ENCODE measurements at places on chromosomes 13 and 19.

GRCh38 chr13:95644601-95645052 lies at the start of gene DZIP1:
TSS of gene DZIP1 (minus strand) at chr13:95644706. CDS start at chr13:95642029, 2,677 bp downstream.
- peak; percentile 75 for DNase-seq

DNA sequence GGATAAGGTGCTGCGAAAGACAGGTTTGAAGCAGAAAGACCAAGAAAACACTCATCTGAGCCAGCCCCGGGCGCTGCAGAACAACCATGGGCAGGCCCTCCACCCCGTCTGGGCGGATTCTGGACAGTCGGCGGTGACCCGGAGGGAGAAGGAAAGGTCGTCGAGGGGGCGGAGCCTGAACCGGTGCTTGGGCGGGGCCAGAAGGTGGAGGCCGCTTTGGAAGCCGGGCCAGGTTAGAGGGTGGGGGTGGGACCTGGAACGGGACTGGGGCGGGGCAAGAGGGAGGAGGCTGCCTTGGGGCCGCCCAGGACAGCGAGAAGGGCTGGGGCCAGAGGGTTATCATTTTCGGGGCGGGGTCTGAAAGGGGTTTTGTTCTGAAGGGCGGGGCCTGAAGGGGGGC lies 5.0 kb upstream of the ZNF765 start:
- DNase-seq: no peak

DNA sequence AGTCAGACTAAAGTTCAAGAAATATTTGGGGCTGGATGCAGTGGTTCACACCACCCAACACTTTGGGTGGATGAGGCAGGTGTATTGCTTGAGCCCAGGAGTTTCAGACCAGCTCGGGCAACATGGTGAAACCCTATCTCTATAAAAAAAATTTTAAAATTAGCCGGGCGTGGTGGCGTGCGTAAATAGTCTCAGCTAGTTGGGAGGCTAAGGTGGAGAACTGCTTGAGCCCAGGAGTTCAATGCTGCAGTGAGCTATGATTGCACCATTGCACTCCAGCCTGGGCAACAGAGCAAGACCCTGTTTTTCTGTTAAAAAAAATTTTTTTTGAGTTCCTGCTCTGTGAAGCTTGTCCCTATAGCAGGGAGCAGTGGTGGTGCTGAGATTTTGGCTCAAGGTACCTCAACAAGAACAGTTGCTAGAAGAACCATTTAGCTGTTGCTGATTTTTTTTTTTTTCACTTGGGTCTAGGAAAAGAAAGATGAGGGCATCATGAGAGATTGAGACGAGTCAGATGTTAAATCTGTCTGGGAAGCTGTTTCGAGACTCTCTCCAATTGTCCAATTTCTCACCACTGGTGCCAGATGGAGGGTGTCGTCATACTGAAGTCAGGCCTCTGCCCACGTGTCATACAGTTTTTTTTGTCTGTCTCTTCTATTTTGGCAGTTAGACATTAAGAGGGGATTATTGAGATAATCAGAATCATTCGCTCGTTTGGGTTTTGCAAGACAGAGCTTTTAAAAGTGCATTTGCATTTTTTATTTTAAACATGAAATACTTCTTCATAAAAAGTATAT lies 3.7 kb downstream of the SLC25A42 start:
- DNase-seq: no peak

DNA sequence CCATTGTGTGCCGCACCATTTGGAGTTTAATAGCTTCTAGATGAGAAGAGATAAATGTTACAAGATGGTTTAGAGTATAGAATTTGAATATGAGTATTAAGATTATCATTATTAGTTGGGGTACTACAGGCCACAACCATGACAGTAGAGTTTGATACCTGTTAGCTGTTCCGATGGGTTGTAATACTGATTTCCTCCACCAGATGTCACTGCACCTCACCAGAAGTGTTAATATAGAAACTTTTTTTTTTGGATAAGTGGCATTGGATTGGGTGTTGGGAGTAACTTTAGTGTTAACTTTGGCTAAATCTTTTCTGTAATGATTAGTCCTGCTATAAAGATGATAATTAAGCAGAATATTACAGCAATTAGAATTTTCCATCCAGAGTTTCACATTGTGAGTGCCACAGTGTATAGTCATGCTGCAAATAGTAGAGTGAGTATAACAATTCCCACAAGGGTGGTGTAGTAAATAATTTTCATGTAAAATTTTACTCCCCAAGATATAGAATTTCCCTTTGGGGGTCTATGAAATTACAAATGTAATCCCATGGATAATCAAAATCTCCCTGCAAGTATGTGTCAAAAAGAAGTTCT lies 56.3 kb downstream of the PSG3 start:
- DNase-seq: no peak

DNA sequence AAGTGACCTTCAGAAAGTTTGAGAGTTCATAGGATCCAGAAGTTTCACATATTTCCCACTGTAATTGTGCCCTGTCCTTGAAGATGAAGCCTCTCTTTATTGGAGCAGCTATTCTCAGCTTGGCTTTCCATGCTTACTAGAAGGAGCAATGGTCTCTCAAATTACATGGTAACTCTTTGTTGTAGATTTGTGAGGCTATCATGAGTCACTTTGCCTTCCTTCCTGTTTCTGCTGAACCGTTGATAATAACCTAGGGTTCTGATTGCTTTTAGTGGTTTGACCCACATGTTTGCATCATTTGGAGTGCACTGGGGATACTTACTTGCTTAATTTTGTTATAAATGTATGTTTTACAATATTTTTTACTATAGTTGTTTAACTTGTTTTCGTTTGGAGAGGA lies 772.9 kb upstream of the SLITRK6 start:
- DNase-seq: no peak

DNA sequence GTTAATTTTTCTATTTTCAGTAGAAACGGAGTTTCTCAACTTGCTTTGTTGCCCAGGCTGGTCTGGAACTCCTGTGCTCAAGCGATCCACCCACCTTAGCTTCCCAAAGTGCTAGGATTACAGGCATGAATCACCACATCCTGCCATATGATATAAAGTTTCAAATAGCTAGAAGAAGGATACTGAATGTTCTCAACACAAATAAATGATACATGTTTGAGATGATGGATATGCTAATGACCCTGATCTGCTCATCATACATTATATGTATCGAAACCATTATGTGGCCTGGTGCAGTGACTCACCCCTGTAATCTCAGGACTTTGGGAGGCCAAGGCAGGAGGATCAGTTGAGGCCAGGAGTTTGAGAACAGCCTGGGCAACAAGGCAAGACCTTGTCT lies 11.5 kb downstream of the CIB3 start:
- no peak for DNase-seq

GRCh38 chr19:18865973-18866799 lies 29.8 kb downstream of the CERS1 start:
- peak; percentile 83 for DNase-seq

GRCh38 chr13:61040181-61040580 lies 375.5 kb downstream of the PCDH20 start:
- no peak for DNase-seq

- DNase-seq: no peak
Observed at GRCh38 chr13:110314516-110315245, 7.6 kb downstream of the COL4A2 start.

DNA sequence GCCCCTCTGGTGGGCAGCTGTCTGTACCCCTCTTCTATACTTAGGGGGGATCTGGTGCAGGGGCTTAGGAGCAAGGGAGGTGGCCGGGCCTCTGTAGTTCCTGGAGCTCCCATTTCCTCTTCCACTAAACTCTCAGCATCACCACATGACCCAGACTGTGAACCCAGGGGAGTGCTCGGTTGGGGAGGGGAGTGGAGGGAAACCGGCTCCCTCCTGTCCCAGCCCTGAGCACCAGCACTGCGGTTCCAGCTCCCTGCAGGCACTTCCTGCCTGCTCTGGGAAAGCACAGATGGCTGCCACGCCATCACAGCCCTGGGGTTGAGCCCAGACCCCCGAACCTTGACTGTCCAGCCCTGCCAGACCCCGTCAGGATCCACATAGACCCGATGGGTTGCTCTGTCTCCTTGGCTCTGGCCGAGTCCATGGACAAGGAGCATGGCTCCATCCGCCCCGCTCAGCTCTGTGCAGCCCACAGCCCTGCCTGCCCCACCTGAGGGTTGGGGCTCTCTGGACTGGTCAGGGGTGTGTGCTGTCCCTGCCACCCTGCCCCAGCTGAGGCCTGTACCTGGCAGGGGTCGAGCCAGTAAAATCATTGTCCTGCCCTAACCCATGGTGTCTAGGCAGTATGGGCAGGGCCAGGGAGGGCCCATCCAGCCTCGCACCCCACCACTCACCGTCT lies 36.0 kb upstream of the SLC7A10 start:
- DNase-seq: no peak

GRCh38 chr13:86283031-86283430 lies 483.8 kb upstream of the SLITRK6 start:
- no peak for DNase-seq

GRCh38 chr13:59266478-59267063 lies 897.2 kb downstream of the DIAPH3 start:
- no peak for DNase-seq

DNA sequence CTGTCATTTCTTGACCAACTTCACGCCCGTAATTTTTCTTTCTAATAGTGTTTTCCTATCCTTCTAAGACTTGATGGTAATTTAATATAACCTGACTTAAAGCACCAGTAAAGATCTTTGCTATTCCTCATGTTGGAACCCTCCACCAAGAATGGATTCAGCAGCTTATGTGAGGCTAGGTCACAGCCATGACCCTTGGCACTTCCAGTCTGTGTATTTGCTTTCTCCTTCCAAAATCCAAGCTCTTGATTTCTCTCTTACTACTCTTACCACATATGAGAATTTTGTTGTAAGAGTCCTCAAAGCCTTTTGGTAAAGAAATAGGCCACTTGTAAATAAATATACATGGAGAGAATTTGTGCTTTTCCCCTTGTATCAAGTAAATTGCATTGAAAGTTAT lies 61.4 kb downstream of the DHRS12 start:
- no peak for DNase-seq

DNA sequence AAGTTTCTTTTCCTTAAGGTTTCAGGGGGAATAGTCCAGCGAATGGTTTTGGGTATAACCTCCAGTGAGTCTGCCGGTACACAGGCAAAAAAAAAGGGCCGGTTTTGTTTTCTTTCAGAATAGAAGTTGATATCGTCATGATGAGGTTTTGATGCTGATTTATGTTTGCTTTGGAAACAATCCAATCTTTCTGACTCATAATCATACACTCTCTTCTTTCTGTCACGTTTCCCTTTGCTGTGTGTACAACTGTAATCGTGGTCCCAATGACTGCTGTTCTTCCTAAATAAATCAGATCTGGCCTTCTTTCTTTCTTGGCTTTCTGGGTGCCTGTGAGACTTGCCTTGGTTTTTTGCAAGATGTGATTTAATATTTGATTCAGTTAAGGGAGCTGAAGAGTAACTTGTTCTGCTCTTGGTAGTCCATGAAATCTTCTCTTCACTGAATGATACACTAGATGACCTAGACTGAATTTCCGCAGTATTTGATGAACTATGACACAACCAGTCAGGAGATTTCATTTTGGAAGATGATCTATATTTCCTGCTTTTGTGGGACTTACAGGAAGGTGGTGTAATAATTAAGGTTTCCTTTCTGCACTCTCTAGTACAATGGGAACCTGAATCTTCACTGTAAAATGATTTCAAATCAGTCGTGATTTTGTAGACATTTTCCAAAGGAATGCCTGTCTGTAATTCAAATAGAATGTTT lies 34.9 kb upstream of the METTL21C start:
- DNase-seq: no peak

GRCh38 chr19:52248241-52248640 lies 21.1 kb upstream of the ZNF766 start:
- peak; percentile 23 for DNase-seq

GRCh38 chr13:74103970-74104555 lies 30.1 kb downstream of the KLF12 start:
- no peak for DNase-seq

DNA sequence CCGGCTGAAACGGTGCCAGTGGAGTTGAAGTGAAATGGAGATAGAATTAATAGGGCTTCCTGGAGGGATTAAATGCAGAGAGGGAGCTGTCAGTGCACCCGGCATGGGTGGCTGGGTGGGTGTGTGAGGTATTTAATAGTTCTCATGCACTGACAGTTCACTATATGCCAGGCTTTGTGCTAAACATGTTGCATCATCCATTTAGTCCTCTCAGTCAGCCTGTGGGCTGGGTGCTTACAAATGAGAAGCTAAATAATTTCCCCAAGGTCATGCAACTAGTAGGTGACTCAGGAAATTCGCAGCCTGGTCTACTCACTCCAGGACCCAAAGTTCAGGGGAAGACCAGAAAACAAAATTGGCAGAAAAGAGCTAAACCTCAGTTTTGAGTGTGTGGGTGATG lies 63.5 kb upstream of the SPATA13 start:
- DNase-seq: no peak

DNA sequence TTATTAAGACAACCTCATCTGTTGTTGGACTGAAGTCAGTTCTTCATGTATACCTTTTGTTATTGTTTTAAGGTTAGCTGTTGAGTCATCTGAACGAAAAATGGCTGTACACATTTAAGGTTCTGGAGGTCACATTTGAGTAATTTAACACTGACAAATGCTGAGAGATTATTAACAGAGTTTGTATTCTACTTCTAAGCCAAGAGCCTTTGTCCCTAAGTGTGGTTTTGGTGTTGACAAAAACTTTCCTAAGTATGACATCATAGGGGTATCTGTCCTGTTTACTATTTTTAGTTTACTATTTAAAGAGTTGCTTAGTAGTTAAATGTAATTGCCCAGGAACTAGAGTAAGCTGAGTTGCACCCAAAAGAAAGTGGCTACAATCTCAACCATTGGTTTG lies 71.9 kb downstream of the CDK8 start:
- no peak for DNase-seq

DNA sequence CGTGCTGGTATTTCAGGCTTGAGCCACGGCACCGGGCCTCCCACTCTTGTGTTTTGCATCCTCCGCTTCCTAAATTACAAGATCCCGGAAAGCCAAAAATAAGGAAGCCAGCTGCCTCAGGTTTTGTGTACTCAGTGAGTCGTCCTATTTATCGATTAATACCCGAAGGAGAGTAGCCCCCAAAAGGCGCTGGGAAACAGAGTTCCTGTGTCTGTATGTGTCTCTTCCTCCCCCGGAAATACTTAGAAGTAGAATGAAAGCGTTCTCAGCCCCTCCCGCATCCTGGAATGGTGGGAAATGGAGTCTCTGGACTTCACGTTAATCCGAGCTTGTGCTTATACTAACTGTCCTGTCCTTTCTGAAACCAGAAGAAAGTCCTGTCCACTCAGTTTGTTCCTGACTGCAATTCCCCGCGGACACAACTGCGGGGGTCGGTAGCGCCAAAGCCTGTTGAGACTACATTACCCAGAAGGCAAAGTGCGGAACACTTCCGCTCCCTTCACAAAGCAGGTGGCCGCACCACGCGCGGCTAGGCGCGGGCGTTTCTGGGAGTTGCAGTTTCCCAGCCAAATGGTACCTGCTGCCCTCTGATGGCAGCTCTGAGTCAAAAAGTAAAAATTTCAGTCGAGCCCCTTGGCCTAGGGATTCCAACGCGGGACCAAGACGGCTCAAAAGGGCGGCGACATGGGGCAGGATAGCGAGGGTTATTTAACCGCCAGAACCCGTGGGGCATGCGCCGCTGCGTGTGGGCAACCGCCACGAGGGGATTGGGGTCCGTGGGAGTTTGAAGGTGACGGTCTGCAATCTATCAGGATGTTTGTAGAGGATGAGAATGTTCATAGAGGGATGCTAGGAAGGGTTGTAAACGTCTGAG lies 2.2 kb upstream of the GSK3A start:
- DNase-seq: peak; percentile 88

Data from HTR-8/SVneo (cell line).